ENCODE measurements at places on chromosomes 3 and 15.

DNA sequence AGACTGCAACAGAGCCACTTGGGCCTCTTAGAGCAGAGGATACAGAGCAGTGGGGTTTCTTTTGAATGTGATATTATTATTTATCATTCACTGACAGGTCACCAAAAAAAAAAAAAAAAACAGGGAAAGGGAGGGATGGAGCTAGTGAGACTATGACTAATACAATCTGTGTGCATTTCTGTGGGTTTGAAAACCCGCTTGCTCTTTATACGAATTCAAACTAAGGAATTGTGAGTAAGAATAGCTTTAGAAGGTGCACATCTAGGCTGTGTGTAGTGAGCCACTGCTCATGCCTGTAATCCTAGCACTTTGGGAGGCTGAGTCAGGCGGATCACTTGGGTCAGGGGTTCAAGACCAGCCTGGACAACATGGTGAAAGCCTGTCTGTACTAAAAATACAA is 186.6 kb upstream of the MANF start:
- no peak for DNase-seq

GRCh38 chr15:61157933-61158332 is 71.2 kb downstream of the RORA start:
- no peak for DNase-seq

DNA sequence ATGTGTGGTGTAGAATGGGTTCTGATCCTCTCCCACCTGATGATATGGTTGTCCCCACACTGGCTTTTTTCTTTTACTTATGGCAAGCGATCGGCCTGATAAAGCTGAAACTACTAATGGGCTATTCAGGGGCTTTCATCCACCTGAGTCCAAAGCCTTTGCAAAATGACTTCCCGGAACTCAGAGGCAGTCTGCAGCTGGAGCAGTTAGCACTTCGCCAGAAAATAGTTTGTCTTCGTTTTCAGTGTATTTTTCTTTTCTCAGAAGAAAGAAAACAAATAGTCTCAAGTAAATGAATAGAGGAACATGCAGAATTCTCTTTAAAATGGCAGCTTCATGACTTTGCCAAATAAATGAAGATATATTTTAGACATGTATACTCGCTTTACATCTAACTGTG is 306.0 kb upstream of the ADAMTS9 start:
- no peak for DNase-seq

DNA sequence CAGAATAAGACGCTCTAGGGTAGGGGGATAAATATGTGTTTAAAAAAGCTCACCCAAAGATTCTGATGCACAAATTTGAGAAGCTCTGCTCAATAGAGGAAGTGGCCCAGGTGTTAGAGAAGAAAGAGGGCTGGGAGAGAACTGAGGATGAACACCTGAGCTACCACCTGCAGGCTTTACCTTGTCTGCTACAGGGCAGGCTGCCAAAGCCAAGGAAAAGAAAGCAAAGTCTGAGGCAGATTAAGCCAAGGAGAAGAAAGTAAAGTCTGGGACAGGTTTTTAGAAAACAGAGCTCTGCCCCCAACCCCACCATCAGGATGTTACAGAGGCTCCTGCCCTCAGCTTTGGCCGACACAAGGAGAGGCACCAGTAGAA is 92.9 kb downstream of the THRB start:
- no peak for DNase-seq

- DNase-seq, result no peak
Measured at GRCh38 chr15:92608866-92609700, 46.5 kb downstream of the FAM174B start.
